ENCODE measurements at places on chromosomes 12 and 14.
A peak's percentile ranks its signal among the peaks of the same experiment; 100 is the strongest.

DNA sequence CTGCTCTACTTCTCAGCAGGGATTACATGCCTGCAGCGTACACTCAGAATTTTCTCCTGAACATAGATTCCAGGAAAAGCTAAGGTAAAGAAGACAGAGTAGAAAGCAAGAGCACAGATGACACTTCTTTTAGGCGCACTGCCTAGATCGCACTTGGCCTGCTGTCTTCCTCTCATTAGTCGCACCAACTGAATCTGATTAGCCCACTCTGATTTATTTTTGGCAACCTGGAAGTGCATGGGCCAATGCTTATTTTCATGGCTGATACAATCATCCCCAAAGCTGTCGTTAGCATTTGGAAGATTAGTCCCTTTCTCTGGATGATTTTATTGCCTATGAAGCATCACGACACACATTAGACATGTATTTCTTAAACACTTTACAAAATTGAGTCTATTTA lies 152.5 kb downstream of the PTPRO start:
- DNase-seq = no peak

GRCh38 chr12:59808317-59808910 lies 212.6 kb downstream of the SLC16A7 start:
- peak; percentile 22 for DNase-seq

DNA sequence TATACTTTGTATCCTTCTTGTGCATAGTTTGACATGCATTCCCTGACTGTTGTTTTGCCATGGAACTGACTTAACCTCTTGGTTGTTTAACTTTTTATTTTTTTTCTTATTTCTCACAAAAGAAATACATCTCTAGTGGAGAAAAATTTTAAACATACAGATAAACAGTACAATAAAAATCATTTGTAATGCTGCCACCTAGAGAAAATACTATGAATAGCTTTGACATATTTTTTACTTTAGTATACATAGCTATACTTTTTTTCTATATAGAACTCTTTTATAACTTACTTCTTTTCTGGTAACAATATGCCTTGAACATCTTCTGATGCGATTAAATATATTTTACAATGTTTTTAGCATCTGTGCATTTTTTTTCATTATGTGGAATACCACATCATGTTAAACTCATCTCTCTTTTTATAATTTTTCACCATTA lies 184.5 kb downstream of the AKAP6 start:
- DNase-seq = no peak

GRCh38 chr14:34356264-34356654 lies 105.8 kb downstream of the SPTSSA start:
- no peak for DNase-seq

DNA sequence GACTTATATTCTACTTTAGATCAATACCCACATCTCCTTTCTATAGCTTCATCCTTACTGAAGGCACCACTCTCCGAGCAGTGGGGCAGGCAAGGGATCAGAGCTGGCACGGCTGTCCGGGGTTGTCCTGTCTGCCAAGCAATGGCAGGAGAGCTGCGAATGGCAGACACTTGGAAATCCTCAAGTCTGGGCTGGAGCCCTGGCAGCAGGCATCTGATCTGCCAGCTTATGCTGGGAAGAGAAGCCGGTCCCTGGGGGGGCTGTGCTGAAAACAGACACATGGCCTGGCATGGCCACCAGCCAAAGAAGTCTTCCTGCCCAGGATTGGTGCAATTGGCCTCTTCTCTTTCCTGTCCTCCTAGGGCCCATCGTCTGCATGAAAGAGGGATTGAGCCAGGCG lies 280.2 kb upstream of the PWP1 start:
- no peak for DNase-seq

GRCh38 chr12:63070709-63071108 lies 80.3 kb downstream of the AVPR1A start:
- DNase-seq = no peak

DNA sequence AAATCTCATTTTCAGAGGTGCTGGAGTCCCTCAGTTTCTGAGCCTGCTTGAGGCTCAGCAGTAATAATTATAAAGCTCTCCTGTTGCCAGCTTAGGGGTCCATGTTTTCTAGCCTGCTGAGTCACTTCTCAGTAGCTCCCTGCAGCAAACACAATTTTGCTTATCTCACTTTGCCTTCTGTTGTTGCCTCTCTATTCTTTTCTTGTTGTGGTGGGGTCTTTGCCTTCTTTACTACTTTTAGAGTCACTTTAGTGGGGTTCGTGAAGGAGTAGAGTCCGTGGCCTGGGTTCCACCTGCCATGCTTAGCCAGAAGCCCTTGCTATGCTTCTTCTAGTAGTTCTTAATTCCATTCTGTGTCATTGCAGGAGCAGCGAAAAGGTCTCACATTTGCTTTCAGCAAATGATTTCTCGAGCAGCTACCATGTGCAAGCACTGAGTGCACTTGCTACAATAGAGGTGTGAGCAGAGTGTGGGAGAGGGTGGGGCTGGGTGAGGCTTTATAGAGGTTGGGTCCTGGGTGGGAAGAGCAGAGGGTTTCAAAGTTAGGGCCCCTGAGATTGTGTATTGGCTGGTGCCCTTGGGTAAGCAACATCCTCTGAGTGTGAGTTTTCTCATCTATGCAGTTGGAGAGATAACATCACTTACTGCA lies 114.3 kb downstream of the ADCK1 start:
- peak; percentile 67 for DNase-seq

GRCh38 chr12:52278575-52279421 lies 4.4 kb downstream of the KRT86 start:
- DNase-seq = peak; percentile 91

DNA sequence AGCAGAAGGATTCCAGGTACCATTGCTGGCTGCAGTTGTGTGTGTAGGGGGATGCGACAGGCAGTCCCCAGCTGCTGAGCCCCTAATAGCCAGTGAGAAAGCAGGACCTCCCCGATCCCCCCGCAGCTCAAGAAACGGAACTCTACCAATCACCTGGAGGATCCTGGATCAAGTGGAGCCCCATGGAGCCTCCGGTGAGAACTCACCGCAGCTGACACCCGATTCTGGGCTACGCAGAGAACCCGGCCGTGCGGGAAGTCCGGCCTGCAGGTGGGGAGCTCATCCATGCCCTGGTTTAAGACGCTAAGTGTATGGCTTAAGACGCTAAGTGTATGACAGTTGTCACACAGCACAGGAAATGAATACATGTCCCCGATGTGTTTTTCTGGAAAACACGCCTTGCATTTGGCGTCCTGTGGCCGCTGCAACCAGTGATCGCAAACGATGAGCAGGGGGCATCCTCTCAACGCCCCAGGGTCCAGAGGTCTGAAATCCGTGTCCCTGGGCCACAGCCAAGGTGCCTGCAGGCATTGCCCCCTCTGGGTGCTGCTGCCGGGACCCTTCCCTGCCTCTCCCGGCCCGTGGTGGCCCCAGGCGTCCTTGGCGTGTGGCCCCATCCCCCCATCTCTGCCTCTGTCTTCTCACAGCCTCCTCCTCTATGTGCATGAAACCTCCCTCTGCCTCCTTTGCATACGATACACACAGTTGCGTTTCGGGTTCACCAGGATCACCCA lies 75.1 kb downstream of the KIF26A start:
- no peak for DNase-seq

DNA sequence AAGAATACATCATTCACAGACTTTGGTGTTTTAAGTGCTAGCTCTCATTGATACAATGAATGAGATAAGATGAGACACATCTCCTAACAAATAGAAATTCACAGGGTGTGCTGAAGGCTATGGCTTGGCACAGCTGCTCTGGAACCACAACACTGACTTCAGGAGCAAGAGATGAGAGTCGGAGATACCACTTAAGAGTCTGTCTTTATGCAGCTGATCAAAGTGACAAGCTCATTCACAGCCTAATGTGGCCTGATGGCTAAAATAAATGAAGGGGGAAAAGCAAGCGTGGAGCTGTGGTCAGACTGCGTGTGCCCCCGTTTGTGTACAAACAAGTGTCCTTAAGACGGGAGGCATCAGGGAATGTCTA lies 29.7 kb upstream of the FAM181A start:
- no peak for DNase-seq

DNA sequence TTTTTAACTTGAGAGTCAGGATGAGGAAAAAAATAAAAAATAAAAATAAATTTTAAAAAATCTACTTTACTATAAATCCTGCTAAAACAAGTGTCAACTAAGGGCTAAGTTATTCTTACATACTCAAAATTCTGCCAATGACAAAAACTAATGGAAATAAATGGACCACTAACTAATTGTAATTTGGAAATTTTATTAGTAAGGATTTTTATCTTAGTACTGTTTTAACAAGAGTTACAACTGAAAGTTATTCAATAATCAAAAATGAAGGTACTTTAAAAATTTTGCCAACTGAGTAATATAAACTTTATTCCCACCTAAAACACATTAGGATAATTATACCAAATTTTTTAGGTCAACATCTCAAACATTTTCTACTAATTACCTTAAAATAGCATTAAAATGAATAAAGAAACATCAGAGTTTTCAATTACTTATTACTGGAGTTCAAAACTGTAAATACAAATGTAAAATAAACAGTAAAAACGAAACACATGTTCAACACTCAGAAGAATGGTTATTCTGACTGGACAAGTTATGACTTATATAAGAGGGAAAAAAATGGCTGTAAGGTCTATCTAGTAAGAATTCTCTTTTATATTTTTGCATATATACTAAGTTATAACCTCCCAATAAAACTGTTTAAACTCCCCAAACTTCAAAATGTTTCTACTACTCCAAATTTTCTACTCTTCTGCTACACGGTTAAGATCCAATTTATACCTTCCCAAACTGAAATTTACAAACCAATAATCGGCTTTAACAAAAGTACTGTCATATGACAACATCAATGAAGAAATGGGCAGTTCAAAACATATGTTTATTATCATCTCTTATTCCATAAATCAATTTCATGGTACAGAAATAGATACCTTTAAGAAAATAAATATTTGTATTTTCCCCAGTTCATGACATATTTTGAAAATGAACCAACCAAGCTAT lies 2.7 kb downstream of the HECTD1 start:
- DNase-seq = no peak

DNA sequence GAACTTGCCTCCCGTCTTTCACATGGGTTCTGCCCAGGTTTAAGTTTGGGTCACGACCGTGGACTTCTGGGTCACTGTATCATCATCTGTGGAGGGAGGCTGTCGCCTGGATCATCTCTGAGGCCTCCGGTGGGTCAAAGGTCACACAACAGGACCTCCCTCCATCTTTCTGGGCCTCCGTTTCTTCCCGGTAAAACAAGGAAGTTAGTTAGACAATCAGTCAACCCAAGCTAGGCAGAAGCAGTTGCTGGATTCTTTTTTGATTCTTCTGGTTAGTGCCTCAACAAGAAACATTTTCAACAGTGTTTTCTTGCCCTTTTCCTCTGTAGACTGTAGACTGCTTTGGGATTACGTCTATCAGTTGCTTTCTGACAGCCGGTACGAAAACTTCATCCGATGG lies 186.6 kb upstream of the BCL2L14 start:
- peak; percentile 5 for DNase-seq

GRCh38 chr14:91067186-91067585 lies 6.7 kb upstream of the RPS6KA5 start:
- DNase-seq = no peak

- no peak for DNase-seq
These were observed 108.6 kb downstream of the FOXN3 start for GRCh38 chr14:89308232-89308959.

GRCh38 chr12:131831635-131832041 lies 3.4 kb downstream of the MMP17 start:
- peak; percentile 45 for DNase-seq

DNA sequence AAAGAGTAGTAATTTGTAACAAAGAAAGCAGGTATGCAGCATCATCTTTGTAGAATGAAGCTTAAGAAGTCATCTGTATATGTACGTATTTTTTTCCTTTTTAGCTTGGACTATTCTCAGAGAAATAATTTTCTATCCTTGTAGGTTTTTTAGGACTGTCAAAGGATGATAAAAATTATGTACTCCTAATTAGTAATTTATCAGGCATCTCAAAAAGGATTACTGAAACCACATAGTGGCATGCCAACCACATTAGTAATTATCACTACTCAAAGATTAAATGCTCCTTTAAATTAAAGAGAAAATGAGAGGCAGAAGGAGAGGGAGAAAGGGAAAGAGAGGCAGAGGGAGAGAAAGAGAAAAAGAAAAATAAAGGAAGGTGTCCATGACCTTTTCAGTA lies 17.3 kb downstream of the TTC8 start:
- DNase-seq = no peak

- DNase-seq = no peak
These were observed 14.6 kb upstream of the TCTN1 start for GRCh38 chr12:110599334-110599733.

GRCh38 chr12:120234643-120235368 lies 30.7 kb downstream of the PXN start:
- peak; percentile 72 for DNase-seq

DNA sequence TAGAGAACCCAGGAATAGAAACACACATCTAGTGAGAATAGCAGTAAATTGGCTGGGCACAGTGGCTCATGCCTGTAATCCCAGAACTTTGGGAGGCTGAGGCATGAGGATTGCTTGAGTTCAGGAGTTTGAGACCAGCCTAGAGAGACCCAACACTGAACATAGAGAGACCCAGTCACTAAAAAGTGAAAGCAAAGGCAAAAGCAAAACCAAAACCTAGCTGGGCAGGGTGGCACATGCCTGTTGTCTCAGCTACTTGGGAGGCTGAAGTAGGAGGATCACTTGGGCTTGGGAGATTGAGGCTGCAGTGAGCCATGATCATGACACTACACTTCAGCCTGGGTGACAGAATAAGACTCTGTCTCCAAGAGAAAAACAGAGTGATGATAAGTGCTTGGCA lies 37.5 kb upstream of the MIS18BP1 start:
- no peak for DNase-seq

- DNase-seq = no peak
These were observed 386.7 kb downstream of the DAD1 start for GRCh38 chr14:22202313-22202712.

DNA sequence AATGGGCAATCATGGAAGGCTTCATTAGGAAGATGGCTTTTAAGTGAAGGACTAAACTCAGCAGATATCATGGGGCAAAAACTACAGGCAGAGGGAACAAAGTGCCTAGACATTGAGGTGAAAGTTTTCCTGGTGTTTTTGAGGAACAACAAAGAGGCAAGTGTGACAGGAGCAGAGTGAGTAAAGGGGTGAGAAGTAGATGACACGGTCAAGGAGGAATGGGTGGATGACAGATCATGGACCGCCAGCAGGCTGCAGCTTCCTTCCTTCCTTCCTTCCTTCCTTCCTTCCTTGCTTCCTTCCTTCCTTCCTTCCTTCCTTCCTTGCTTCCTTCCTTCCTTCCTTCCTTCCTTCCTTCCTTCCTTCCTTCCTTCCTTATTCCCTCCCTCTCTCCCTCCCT lies 108.3 kb downstream of the TRHDE start:
- no peak for DNase-seq

DNA sequence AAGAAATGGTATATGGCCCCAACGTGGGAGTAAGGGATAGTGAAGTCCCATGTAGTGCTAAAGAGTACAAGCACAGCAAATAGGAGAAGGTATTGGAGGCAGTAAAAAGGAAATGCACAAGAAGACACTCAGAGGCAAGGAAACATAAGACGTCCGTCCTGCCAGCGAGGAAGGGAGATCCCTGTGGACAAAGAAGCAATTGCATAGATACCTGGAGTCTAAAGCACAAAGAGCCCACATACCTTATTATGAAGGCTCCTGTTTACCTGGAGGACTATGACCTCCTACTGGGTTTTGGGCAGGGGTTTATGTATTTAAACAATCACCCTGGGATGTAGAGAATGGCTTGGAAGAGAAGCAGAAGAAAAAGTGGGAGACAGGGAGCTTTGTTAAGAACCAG lies 341.2 kb upstream of the DCN start:
- DNase-seq = no peak

Measured in K562 (cell line).